ENCODE measurements at places on chromosomes 7 and 10. TPM values are rescaled to one million over a fixed set of nuclear protein-coding genes. Genes with fewer than 3 reads are reported as not detected.

PIP gene
- not detected for total RNA-seq

IDE gene
- 51.1 TPM for total RNA-seq

OR13A1 gene
- total RNA-seq = not detected

HIF1AN gene
- total RNA-seq = 62.9 TPM

AKR1C8 gene
- total RNA-seq = not detected

All from neural crest cell (in vitro differentiated cells).